ENCODE measurements at places on chromosomes 7 and 10.

DNA sequence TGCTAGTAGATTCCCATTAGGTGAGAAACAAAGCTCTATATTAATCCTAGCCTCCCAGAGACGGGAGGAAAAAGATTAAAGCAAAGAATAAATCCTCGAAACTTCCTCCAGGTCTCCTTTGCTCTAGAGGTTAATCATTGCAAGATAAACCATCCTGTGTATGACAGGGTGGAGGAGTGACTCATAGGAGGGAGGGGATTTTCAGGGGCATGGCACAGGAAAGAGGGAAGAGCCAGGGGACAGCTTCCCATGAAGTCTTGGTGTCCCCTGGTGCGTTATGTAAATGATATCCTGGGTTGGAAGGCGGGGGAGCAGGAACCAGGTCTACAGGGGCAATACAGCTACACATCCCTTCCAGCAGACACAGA, 780 bp downstream of the CYP3A5 start:
- no peak for DNase-seq

DNA sequence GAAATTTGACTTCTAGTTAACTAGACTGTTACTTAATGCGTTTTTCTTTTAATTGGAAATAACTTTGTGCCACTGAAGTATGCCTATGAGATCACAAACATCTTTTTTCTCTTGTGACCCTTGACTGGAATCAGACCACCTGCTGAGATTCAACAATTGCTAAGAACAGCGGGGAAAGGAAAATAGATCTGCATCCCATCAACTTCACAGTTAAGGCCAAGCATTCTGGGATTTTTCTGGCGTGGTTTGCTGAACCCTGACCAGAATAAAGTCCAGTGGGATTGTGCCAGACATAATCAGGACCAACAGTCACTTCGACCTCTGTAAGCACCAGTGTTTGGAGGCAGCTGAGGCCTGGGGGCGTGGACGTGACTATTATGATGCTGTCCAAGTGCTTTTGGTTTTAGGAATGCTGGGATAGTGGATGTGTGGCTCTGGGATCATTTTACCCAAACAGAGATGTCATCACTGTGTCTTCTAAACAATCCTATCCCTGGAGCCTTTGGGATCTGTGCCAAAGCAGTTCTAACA, 373.3 kb upstream of the PRKCQ start:
- DNase-seq: no peak

GRCh38 chr7:80770061-80770460, 131.6 kb downstream of the CD36 start:
- no peak for DNase-seq

- DNase-seq: no peak
Observed at GRCh38 chr10:91050371-91051034, 129.6 kb upstream of the ANKRD1 start.

- DNase-seq: no peak
Observed at GRCh38 chr7:131285556-131285955, 42.1 kb upstream of the MKLN1 start.

DNA sequence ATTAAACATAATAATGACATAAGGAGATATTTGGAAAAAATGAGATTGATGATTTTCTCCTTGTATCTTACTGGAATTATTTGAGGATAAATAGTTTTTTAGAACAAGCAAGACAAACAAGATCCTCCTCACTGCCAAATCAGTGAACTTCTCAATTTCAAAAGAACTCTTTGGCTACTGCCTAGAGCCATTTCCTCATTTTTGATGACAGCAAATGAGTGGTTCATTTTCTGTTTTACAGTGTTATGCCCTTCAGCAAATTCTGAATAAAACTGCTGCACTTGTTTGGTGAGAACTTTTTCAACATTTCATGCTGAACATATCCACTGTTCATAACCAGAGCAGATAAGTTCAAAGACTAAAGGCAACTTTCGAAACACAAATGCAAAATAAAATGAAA, 42.5 kb upstream of the AHR start:
- no peak for DNase-seq

DNA sequence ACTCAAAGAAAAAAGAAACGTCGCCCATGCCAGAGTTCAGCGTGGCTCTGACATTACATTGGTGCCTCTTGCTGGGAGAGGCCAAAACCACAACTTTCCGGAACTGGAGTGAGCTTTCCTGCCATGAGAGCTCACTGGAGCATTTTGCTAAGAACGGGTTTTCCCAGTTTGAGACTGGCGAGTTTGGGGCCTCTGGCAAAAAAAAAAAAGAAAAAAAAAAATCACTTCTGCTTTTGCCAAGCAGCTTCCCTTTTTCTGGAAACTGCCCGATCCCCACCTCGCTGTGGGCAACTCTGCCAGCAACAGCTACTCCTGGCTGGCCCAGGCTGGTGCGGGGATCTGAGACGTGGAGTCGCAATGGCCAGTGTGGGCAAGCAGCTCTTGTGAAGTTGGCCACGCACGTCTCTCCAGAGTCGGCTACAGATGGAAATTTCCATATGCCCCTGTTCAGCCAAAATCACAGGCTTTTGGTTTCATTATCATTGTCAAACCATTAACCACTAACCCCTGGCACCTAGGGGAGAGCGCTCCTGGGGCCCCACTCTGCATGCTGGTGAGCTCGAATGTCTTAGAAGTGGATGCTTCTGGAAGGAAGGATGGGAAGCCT, 25.7 kb downstream of the PRKAG2 start:
- no peak for DNase-seq

DNA sequence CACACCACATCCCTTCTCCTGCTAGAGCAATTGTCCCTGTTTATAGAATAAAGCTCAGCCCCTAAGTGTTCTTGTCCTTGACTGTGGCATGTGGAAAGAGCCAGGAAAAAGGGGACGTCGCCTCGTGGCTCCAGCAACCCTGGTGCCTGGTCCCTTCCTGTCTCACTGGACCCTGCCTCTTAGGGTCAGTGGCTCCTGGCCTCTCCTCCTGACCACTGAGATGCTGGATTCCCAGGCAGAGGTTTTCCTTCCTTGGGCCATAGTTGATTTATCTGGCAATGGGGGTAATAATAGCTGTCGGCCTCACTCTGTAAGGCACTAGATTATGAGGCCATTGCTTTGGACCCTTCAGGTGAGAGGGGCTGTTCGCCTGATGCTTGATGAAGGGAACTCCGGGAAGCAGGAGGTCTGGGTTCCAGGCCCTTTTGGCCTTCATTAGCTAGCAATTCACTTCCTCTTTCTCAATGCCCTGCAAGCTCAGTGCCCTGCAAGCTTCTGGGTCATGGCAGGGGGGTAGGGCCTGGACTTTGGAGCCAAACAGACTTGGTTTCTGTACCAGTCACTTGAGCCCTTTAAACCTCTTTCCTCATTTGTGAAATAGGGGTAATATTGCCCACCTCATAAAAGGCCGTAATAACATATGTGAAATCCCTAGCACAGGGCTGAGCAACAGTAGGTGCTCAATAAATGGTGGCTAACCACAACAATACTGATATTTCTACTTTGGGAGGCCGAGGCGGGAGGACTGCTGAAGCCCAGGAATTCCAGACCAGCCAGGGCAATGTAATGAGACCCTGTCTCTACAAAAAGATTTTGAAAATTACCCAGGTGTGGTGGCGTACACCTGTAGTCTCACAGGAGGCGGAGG, 1.1 kb downstream of the ASL start:
- no peak for DNase-seq

- DNase-seq: no peak
Observed at GRCh38 chr10:103750836-103751235, 104.5 kb downstream of the SH3PXD2A start.

DNA sequence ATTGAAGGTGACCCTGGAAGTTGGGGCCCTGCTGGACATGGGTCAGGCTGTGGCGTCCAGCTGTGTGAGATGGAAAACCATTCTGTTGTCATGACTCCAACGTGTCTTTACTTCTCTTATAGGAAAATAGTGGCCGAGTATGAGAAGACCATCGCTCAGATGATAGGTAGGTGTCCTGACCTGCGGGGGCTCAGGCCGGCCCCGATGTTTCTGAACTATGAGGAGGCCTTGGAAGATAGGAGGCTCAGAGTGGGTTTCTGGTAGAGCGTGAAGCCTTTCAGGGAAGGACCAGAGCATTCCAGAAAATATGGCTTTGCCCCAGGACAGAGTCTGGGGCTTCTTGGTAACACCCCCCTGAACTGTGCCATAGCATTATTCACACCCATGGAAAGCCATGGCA, 29.3 kb upstream of the BTBD16 start:
- no peak for DNase-seq

GRCh38 chr7:121259826-121260225, 69.0 kb upstream of the WNT16 start:
- no peak for DNase-seq

DNA sequence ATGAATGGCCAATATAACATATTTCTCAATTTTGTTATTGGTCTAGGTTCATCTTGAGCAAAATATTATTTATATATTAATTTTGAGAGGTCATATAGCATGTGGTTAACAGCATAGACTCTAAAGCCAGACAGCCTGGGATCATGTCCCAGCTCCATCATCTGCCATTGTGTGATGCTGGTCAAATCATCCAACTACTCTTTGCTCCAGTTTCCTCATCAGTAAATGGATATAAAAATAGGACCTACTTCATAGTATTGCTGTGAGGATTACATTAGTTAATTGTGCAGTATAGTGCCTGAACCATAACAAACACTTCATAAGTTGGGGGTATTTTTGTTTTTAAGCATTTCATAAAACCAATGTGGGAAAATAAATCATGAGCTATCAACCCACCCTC, 199.0 kb downstream of the KIAA1217 start:
- no peak for DNase-seq

DNA sequence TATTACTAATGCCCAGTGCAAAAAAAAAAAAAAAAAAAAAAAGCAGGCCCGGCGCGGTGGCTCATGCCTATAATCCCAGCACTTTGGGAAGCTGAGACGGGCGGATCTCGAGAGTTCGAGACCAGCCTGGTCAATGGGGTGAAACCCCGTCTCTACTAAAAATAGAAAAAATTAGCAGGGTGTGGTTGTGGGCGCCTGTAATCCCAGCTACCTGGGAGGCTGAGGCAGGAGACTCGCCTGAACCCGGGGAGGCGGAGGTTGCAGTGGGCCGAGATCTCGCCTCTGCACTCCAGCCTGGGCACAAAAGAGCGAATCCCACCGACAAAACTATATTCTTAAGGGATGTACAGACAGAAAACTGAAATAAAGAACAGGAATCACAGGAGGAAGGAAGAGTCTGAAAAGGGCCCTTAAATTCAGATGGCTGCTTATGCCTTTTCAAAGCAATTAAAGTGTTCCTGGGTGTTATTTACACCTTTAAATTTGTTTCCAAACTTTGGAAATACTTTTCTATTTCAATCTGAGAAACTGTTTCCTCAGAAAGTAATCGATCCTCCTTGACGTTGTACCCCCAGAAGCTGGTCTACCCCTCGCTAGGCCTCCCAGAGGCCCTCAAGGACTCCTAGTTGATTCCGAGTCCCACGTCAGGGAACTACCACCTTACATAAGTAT, 2.0 kb upstream of the KMT2E start:
- no peak for DNase-seq

- no peak for DNase-seq
Observed at GRCh38 chr7:77867537-77867865, 68.9 kb downstream of the PHTF2 start.

DNA sequence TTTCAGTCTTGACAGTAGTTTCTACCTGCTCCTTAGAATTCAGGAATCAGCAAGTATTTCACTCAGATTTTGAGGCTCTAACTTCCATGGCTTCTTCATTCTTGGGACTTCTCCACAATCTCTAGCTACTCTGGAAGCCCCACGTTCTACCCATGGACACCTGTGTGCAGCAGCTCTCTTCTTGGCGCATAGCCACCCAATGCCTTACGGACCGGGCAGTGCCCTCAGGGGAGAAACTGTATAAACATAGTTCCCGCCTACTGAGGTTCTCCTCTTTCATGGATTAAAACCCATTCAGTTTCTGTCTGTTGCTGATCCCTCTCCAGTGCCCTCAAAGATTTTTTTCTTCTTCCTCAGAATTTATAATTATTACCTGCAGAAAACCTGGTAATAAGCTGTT, 177.1 kb downstream of the SORCS1 start:
- DNase-seq: no peak

DNA sequence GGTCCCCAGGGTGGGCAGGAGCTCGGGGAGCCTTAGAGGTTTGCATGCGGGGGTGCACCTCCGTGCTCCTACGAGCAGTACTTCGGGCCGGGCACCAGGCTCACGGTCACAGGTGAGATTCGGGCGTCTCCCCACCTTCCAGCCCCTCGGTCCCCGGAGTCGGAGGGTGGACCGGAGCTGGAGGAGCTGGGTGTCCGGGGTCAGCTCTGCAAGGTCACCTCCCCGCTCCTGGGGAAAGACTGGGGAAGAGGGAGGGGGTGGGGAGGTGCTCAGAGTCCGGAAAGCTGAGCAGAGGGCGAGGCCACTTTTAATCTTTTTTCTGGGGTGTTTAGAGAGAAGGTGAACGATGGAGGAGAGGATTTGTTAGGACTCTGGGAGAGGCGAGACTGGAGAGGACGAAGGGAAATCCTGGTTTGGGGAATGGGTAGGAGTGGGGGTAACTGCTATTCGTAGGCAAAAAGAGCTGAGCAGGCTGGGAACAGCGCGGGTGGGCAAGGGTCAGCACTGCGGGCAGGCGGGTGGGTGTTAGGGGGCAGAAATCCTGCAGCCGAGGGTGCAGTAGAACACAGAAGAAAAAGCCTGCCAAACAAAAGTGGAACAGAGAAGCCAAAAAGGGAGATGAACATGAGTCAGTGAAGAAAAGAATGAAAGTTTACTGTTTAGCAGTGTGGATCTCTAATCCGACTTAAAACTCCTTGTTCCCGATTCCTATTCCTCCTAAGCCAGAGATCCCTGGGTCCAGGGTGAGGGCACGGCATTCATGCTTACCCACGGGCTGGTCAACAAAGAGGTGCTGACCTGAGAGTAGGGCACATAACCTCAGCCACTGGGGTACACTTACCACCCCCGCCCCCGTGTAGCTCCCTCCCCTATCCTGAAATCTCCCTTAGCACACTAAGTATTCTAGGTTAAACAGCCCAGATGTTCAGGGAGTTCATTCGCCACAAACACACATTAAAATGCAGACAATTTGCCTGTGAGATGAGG, 26.9 kb downstream of the PRSS2 start:
- no peak for DNase-seq

GRCh38 chr10:125116652-125117310, 43.6 kb downstream of the CTBP2 start:
- DNase-seq: no peak

GRCh38 chr10:74973741-74974392, 137.6 kb upstream of the SAMD8 start:
- DNase-seq: no peak

DNA sequence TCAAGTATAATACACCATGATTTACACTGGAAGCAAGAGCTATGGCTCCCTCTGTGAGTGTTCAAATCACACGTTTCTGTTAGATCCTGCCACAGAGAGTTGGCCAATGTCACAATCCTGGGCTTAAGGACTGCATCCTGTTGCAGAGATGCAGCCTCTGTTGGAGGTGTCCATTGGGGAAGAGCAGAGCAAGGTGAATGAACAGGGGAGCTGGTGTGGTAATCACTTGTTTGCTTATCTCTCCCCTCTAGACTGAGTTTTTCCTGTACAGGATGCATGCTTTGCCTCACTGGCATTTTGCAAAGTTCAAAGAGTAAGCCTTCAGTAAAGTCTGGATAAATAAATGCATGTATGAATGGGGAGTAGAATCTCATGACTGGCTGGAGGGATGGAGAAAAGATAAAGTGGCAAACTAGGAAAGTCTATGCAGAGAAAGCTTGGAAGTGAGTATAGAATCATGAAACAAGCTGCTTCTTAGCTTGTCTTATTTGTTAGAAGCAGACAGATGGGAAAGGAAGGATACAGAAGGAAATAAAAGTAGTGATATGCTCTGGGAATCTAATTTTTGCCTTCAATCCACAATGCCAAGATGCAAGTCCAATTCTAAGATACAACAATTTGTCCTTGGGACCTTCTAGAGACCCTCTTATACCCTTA, 605.9 kb downstream of the KCNMA1 start:
- DNase-seq: no peak

GRCh38 chr10:122746408-122746807, 46.8 kb upstream of the C10orf120 start:
- no peak for DNase-seq

GRCh38 chr10:87654212-87654611, 5.5 kb upstream of the PAPSS2 start:
- no peak for DNase-seq

All from HS-27A (cell line).